ENCODE measurements at places on chromosomes 5 and 9.

DNA sequence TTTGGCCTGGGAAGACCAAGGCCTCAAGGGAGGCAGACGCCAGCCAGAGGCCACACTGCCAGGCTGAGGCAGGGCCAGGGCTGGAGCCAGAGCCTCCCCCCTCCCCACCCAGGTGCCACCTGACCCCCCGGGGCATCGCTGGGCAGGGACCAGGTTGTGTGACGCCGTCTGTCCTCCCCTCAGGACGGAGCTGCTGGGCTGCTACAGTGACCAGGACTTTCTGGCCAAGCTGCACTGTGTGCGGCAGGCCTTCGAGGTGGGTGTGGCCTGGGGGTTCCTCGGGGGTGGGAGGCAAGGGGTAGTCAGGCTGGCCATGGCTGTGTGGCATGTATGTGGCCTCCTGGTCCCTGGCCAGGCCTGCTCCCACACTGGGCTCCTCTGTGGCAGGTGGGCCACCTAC lies 17.9 kb upstream of the DOLPP1 start:
- DNase-seq, result no peak

DNA sequence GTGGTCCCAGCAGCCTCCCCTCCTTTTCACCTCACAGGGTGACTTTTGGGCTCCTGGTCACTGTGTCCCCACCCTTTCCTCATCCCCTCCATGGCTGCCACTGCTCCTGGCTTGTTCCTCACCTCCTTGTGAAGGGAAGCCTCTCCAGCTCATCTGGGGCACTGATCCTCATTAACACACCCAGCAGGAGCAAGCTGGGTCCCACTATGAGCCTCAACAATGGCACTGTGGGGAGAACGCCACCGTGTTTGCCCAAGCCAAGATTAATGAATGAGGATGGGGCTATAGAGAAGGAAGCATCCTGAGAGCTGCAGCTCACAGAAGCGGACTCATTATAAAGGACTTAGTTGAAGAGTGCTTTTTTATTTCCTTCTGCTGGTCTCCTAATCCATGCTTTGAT lies 118.4 kb downstream of the MARCHF11 start:
- no peak for DNase-seq

GRCh38 chr5:154351566-154351965 lies 94.2 kb upstream of the SAP30L start:
- no peak for DNase-seq

DNA sequence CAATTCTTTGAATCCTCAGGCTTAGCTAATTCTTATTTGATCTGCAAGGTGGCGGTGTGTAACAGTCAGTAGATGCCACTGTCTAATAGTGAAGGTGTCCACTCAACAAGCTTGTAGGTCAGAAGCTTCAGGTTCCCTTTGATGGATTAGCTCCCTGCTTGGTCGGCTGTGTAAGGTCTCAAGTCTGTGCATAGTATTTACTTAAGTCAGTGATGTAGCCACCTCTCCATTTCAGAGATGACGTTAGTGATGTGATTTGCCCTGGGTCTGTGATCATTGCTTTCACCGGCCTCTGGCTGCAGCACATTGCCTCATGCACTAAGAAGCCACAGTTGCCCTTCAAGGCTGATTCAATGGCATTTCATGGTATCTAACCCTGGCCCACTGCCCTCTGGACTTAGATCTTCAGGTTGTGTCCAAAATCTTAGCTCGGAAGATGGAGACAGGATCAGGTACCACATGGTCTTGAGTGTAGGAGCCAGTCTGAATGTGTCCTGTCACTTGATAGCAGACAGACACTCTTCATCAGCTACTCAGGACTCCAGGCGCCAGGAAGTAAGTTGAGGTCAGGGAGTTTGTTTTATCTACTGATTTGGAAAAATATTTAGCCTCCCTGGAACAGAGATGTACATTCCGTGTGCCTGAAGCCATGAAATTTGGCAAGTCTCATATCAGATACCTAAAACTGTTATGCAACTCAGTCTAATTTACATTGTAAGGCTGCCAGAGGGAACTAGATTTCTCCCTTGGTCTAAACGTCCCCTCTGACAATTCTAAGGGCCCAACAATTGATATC lies 42.9 kb downstream of the SUB1 start:
- no peak for DNase-seq

DNA sequence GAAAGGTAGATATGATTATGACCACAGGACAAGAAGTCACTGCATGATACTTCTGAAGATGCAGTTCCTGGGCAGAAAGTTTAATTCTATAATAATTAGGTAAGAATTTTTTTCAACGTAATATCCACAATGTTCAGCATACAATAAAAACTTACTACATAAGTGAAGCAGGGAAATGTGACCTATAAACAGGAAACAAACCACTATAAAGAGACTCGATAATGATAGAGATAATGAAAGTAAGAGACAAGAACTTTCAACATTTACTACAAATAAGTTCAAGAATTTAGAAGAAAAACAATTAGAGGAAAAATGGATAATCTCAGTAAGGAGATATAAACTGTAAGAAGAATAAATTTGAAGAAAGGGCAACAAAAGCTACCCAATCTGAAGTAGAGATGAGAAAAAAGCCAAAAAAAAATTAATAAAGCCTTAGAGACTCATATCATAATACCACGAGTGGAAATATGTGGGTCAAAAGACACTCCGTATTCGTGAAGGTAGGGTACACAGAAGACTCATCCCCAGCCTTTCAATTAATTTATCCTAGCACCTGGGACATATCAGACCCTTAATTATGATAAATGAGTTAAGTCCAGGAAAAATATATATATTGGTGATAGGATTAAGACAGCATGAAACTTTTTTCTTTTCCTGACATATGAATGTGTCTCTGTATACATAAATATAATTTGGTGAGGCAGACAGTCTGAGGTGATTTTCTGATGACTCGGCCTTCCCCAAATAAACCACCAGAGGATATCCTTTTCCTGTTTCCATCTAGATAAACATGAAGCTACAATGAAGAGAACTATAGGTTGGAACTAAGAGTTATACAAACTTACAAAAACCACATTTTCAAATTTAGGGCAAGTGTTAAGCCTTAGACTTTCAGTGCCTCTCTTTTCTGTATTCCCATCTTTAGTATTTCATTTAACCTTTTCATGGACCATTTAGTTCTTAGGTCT lies 120.4 kb downstream of the RAPGEF6 start:
- peak; percentile 55 for DNase-seq

DNA sequence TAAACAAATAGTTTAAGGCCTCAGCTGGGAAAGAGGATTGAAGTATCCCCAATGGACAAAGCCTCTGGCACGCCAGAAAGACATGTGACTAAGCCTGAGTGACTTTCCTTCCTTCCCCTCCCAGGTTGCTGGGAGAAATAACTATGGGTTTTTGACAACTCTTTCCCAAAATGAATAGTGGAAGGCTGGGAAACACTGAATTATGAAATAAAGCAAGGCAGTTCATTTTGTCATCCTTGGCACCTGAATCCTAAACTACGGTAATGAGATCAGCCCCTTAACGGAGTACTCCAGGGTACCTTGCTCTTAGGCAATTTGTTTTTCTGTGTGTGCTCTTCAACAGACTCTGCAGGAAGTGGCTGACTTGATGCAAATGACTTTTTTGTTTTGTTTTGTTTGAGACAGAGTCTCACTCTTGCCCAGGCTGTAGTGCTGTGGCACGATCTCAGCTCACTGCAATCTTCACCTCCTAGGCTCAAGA lies 75.2 kb downstream of the LMNB1 start:
- DNase-seq, result peak; percentile 84

- DNase-seq, result no peak
Measured at GRCh38 chr9:136984464-136985026, 1.8 kb downstream of the LCNL1 start.

DNA sequence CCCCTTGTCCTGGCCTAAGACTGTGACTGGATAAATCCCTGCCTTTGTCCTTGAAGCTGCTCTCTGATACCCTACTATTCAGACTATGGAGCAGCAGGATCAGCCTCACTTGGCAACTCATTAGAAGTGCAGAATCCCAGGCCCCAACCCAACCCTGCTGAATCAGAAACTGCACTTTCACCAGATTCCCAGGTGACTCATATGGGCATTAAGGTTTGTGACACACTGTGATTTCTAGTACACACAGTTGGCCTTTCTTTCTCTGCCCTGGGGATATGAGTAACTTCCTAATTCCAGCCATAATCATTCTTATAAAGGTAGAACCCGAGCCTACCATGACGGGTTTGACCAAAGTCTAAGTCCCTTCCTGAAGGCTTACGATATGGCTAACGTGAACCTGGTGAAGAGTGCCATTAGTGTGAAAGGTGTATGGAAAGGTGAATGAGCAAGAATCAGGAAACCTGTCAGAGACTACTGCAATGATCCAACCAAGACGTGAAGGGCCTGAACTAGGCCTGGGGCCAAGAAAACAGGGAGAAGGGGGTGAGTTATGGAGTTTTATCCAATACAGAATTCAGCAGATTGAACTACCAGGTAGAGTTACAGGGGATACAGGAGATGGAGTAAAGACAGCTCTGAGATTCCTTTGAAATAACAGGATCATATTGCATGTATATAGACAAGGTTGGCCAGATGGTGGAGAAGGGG lies 533.0 kb downstream of the BNC2 start:
- DNase-seq, result peak; percentile 76

DNA sequence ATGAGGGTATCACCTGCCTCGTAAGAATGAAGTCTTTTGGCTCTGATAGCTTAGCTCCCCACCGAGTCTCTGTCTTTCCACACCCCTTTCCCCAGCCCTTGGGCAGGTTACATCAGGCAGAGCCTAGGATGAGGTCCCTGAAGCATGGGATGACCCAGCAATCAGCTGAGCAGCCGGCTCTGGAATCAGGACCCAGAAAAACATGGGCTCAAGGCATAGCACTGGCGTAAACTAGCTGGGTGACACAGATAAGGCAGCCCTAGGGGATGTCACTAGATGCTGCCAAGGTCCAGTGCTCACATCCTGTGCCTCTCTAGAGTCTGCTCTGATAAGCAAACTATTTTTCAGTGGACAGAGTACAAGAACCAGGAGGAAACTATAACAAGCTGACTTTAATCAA lies 26.6 kb downstream of the IDNK start:
- DNase-seq, result no peak

GRCh38 chr5:132819468-132819867 lies 6.4 kb downstream of the SOWAHA start:
- DNase-seq, result no peak

DNA sequence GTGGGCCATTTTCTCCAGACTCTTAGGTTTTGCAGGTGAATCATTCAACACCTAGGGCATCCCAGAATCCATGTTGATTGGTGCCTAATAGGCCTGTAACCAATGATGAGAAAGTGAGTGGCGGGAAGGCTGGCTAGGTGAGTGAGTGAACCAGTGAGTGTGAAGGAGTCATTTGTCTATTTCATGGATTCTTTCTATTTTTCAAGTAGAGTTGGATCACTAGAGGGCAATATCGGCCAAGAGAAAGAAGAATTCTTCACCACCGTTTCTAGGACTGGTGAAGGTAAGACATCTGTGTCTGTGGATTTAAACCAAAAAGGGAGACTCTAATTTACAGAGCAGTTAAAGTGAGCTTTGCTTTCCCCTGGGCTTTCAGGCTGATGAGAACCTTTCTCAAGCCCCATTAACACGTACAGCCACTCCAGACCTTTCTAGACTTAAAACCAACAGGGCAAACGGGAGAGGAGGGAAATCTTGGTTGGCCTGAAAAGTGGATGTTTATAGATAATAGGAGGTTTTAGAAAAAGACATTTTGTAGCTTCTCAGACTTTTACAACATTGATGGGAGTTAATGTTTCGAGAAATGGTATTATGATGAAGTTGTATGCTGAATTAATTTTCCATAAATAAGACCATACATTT lies 114.3 kb upstream of the IL12B start:
- DNase-seq, result peak; percentile 79

- DNase-seq, result peak; percentile 28
Measured at GRCh38 chr9:76456202-76456926, 2.6 kb upstream of the GCNT1 start.

DNA sequence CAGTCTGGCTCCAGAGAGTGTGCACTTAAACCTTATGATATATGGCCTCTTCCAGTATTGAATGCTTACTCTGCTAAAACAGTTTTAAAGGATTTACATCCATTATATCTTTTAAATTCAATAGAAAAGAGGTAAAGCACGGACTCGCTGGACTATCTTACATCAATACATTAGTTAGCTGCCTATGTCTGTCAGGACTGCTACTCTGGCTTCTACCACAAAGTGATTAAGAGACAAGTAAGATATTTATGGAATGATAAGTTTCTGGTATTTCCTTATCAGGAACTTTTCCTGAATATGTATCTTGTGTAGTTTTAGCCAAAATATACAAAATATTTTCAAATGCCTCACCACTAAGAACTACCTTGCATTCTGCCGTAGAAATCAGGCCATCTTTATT lies 295.1 kb downstream of the ISL1 start:
- no peak for DNase-seq

DNA sequence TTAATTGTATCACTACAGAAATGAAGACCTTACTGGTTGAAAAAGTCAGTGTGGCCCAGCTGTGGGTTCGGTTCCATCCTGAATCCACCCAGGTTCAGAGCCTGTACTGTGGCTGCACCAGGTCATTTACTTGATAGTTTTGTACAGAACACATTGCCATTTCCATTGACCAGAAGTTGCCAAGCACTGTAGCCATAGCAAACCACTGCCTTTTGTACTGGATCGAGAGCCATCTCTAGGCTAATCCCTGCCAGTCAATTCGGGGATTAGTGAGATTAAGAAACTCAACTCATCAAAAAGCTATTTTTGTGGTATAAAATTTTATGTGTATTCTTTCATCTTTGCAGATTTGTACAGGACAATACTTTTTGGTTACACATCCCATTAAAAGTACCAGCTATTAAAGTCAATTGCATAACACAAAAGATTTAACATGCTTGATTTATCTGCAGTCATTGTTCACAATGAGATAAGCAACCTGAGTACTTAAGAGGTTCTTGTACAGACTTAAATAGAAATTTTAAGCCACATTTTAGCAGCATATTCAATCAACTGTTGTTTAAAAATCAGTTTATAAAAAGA lies 108.5 kb upstream of the OTULINL start:
- no peak for DNase-seq

DNA sequence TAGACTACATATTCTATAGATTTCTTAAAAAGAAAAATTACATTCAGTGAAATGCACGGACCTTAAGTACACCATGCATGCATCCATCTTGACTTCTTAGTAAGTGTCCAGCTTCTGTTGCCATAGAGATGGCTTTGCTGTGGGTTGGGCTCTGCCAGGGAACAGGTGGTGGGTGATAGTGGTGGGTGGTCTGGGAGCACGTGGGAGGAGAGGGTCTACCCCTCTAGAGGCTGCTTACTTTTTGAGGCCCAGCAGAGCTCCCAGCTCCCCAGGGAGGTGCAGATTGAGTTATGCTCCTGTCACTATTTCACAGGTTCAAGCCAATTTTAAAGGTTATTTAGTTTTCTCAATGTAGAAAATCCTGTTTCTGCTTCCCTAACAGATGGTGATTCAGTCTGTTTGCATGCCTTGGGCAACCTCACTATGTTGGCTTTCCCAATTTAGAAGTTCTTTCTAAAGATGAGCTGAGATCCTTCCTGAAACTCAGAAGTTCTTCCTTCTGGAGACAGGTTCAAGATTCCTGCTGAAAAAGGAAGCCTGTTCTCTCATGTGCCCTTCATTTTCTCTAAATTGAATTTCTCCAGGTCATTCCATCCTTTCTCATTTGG lies 107.4 kb upstream of the LHFPL2 start:
- no peak for DNase-seq
